Frontal cortex (tissue), 4 donors: ENCODE measurements at places on chromosomes 11 and 22. TPM values are rescaled to one million over a fixed set of nuclear protein-coding genes. Genes with fewer than 3 reads are reported as not detected.
A peak's percentile ranks its signal among the peaks of the same experiment; 100 is the strongest.

DNA sequence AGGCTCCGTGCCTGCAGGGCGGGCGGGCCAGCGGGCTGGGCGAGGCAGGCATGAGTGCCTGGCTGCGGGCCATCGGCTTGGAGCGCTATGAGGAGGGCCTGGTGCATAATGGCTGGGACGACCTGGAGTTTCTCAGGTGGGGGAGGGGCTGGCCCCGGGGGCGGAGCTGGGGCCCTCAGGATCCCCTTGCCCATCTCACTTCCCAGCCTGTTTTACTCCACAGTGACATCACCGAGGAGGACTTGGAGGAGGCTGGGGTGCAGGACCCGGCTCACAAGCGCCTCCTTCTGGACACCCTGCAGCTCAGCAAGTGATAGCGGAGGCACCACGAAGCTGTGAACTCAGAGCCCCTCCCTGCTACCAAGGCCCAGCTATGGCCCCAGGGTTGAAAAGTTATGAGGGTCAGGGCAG lies 5.9 kb downstream of the PHOX2A start:
- peak; percentile 71 for DNase-seq

DNA sequence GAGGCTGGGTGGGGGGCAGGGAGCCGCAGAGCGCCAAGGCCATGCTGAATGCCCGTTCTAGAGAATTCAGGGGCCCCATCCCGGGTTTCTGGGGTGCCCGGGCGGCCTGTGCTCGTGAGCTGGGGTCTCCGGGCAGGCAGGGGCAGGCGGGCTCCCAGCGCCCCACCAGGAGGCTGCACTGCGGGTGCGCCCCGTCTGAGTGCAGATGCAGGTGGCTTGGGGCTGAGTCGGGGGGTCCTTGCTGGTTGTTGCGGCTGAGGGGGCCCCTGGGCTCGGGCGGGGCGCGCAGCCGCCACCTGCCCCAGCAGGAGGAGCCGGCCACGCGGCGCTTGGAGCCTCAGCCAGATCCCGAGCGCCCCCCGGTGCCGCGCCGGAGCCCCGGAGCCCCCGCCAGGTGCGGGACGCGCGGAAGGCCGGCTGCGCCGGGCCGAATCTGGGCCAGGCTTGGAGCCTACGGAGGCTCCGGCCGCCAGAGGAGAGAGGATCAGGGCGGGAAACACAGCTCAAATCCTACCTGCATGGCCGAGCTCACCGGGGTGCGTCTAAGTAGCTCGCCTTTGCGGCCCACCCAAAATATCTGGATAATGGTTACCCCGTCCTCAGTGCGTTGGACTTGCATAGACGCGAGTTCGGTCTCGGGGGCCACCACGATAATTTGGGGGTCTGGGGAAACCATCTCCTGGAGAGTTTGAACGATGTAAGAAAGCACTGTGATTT lies 590 bp upstream of the IGF2 start:
- DNase-seq, result no peak

- DNase-seq, result no peak
Measured at GRCh38 chr11:62139526-62140303, 15.9 kb downstream of the INCENP start.

DNA sequence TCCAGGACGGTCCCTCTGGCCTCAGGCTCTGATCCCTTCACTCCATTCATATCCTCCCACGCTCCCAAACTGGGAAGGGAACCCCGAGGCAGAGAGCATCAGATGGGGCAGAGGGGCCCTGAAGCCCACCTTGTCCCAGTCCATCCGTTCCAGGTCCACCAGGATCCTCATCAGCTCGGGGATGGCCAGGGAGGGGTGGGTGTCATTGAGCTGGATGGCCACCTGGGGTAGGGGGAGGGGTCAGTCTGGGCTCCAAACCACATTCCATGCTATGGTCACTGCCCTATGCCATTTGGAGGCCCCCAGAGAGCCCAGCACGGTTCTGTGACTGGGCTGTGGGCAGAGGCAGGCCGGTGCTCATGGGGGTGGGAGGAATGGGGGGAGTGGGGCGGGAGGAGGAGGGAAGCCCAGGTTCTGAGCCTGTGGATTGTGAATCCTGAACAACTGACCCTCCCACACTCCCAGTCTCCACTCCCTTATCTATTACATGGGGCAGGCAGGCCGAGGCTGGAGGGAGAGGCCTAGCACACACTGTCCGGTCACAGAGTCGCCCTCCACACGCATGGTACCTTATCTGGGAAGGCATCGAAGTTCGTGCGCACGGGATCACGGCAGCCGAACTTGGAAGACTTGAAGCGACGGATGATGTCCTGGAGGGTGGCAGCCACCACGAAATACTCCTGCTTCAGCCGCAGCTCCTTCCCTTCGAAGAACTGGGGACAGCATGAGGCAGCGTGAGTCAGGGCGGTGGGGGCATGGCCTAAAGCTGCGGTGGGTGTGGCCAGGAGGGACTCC lies 5.5 kb downstream of the PYGM start:
- DNase-seq, result no peak

The UBE4A gene
- 58.3 TPM for total RNA-seq
